Esophagus squamous epithelium (tissue), 5 donors: ENCODE measurements at places on chromosomes 7 and 10.

DNA sequence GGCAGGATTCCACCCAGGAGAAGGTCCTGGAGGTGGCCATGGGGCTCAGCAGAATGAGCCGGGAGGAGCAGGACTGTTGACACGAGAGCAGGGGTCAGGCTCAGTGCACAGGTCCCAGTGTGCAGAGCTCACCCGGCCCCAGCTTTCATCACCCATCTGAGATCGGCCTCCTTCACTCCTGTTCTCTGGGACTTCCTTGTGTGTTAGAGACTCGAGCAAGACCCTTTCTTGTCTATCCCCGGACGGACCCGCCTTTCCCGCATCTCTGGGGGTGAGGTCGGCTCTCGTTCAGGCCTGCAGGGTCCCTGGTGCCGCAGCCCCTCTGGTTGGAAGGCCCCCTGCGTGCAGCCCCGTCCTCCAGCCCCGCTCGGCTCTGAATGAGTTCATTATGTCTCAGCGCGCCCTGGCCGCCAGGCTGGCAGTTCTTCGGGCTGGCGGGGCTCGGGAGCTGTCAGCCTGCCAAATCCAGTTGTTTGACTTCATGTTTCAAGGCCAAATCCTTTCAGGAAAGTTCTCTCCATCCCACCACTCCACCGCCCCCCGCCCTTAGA, 127.9 kb downstream of the LHPP start:
- DNase-seq = no peak

GRCh38 chr7:20700453-20701227, 85.2 kb downstream of the ABCB5 start:
- no peak for DNase-seq

DNA sequence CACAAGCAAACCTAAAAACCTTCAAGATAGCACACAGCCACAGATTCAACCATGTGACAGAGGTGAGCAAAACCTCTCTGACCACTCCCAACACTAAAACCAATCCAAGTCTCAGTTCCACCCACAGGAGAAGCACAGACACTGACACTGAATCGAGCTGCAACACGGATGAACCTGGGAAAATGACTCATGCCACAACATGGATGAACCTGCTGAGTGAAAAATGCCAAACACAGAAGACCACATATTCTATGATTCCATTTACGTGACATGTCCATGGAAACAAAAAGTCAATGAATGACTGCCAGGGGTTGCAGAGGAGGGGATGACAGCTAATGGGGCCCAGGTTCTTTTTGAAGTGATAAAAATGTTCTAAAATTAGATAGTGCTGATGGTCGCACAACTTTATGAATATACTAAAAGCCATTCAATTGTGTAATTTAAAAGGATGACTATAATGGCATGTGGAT, 22.0 kb downstream of the CYTH3 start:
- no peak for DNase-seq

GRCh38 chr7:131108212-131108940, 219.3 kb upstream of the MKLN1 start:
- DNase-seq = no peak

DNA sequence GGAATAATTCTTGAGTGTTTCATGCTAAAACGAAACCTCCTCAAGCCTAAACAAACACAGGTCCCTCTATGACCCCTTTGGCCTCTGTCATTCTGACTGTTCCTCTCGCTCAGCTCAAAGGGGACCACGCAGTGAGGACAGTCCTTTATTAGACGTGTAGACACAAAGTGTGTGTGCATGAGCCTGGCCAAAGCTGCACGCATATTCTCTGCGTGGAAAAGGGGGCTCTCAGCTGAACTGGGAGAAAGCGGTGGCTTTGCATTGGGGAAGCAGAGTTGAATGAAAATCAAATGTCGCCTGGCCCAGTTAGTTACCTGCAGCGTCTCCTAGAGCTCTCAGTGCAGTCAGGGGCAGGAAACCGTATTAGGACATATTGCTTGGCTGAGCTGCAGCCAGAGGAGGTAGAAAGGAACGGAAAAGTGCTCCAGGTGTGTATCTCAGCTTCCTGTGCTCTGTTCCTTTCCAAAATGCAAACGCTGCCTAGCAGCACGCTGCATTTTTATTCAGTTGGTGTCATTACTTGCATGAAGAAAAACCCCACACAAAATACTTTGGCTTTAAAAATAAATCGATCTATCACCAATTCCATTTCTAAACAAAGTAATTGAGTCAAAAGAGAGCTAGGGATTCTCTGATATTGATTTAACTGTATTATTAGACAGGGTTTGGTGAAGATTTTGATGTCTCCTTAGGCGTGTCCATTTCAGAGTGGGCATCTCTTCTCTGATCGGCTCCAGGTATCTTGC, 4.9 kb downstream of the GATA3 start:
- DNase-seq = no peak

GRCh38 chr10:47044741-47045140, 133.5 kb downstream of the PTPN20 start:
- DNase-seq = no peak

DNA sequence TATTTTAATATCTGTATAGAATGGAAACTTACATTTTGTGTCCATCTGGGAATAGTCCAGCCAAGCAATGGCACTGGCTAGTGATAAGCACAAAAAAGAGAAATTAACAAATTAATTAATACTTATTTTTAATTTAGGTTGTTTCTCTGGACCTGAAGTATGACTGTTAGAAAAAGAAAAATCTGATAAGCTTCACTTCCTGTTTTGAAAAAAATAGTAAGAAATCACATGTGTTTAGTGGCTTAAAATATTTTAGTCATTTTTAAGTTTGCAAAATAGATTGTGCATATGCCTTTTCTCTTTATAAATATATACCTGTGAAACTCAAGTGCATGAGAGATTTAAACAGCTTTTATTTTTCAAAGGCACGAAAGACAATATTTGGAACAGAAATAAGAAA, 50.1 kb upstream of the CREB5 start:
- no peak for DNase-seq

DNA sequence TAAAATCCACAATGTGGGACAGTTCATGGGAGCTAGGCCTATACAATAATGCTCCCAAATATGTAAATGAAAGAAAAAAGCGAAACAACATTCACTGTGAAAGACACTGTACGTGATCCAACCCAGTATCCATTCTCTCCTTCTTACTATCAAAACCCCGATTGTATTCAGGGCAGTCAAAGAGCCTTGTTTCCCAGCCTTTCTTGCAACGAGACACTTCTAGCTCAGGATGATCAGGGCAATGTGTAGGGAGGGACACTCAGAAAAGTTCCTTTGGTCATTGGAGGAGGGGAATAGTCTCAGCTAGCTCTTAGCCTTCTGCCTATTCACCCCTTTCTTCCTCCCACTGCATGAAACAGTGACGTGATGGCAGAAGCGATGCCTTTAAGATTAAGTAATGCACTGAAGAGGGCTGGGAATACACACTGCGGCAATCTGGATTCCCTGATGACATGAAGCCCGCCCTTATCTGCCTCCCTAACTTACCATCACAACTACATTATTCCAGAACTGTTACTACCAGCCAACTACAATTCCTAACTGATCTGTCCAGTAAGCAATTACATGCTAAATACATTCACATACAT, 27.3 kb downstream of the UBE2H start:
- DNase-seq = no peak

- no peak for DNase-seq
Measured at GRCh38 chr7:2050511-2050866, 182.3 kb downstream of the MAD1L1 start.

DNA sequence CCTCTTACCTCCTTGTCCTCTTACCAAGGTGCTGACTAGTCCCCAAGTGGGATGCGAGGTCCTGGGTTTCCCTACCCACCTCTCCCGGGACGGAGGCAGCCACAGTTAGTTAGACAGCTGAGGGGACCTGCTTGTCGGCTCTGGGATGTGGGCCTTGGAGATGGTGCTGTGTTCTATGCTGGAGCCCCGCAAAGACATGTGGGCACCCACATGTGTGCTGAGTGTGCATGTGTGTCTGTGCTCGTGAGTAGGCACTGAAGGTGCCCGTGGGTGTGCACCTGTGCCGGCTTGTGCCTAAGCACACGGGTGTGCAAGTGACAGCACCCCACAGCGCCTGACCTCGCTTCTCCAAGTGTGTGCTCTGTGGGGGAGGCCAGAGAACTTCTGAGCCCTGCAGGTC, 62.2 kb downstream of the NEURL1 start:
- no peak for DNase-seq

DNA sequence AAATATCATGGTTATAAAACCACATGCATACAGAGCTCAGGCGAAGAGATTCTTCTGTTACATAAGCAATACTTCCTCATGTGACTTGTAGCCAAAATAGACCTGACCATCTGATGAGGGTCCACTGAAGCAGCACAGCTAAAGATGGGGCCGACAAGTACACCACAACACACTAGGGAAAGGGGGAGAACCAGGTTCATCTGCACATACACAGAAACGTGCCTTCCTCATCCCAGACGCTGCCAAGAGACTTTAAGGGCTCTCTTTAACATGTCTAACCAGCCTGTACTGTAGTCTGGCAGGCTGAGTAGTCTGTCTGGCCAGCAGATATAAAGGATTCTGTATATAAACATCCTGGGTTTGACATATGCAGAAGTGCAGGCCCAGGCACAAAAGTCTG, 30.3 kb downstream of the ERCC6 start:
- no peak for DNase-seq

DNA sequence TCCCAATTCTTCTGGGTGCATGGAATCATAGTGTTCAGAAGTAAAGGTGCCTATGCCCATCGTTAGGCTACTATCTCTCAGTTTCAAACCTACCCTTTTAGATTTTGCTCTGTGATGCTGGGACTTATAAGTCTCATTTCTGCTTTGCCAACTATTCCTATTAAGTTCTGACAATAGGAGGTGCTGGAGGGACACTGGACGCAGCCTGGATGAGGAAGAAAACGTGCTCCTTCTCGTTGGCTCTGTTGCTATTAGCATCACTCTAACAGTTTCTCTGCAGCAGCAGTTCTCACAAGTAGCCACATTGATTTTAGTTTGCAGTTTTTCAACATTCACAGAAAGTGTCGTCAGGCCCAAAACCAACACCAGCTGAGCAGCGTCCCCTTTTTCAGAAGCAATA, 72.4 kb downstream of the ABCC2 start:
- no peak for DNase-seq

- no peak for DNase-seq
Measured at GRCh38 chr10:131843881-131844284, 56.9 kb upstream of the PPP2R2D start.

DNA sequence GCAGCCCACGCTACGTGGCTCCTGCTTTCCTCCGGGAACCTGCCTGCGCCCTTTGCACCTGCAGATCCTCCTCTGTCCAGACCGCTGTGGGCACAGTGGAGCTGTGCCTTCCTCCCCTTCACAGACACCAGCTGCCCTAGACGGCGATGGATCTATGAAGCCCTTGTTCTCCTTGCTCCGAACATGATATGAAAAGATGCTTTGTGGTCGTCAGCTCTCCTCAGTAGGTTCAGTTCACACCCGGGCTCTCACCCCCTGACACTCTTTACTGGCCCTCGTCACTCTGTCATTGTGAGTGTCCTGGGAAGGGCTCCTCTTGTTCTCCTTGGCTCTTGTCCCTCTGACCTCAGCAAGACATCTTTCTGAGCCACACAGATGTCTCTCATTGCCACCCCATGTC, 4.2 kb downstream of the ZNF488 start:
- no peak for DNase-seq

DNA sequence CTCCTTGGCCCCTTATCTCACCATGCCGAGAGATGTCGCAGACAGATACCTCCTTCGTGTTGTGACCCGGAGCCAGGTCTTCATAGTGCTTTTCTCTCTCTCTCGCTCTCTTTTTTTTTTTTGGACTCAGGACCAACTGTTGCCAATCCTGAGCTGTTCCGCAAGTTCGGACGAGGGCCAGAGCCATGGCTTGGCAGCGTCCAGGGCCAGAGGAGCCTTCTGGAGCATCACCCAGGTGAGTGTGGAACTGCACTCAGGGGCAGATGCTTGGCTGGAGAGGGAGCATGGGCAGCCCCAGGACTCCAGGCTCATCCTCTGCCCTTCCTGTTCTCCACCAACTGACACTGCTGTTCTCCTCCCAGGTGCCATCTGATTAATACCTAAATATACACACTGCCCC, 7.8 kb downstream of the ZNF862 start:
- DNase-seq = no peak

DNA sequence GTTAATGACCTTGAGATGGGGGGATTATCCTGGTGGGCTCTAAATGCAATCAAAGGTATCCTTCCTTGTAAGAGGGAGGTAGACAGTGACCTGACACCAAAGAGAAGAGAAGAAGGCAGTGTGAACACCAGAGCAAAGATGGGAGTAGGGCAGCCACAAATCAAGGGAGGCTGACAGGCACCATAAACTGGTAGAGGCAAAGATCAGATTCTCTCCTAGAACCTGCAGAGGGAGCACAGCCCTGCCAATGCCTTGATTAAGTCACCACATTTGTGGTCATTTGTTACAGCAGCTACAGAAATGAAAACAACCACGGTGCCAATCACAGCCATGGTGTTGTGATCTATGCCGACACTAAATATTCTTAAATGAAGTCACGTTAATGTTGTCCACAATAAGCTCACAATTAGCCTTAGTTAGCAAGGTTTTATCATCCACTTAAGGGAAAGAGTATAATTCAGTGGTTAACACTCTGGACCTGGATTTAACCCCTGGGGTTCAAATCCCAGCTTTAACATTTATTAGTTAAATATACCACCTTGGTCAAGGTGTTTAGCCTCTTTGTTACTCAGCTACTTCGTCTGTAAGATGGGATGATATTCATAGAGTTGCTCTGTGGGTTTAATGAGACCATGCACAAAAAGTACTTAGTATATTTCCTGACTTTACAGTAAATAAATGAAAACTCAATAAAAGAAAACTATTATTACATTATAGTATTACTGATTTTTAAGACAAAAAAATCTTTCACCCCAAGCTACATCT, 70.8 kb downstream of the SGMS1 start:
- DNase-seq = no peak

- DNase-seq = no peak
Measured at GRCh38 chr7:69992938-69993337, 394.7 kb downstream of the AUTS2 start.

DNA sequence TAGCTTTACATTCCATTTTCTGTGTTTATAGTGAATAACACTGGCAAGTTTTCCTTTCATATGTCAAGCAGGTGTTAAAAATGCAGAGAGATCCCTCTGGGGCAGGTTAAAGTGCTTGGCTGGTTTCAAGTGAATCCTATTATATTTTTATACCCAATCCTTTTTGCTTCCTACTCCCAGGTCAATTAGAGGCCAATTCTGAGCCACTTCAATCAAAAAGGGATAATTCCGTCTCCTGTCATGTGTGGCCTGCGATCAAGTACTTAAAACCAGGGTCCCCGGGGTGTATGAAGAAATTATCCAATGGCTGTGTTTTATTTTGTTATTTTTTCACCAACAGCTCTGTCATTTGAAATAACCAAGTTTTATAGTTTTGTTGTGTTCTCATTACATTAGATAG, 313.2 kb downstream of the PRPF18 start:
- no peak for DNase-seq

DNA sequence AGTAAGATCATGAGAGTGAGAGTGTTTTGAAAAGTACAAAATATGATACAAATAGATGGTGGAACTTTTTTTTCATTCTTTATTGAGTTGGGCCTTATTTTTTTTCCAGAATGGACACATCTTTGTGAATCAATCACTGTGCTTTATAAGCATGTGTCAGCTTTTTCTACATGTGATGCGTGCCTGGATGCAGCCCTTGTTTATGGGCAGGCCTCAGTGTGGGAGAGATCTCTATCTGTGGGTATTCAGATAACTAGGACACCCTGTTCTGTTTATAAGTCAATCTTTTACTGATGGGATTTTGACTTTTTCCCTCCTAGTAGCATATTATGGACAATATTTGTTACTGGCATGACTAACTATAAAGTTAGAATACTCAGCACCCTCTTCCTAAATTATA, 42.9 kb upstream of the IKZF1 start:
- DNase-seq = no peak
